Thoracic aorta (tissue), 2 donors: ENCODE measurements at places on chromosomes 11 and 22.

DNA sequence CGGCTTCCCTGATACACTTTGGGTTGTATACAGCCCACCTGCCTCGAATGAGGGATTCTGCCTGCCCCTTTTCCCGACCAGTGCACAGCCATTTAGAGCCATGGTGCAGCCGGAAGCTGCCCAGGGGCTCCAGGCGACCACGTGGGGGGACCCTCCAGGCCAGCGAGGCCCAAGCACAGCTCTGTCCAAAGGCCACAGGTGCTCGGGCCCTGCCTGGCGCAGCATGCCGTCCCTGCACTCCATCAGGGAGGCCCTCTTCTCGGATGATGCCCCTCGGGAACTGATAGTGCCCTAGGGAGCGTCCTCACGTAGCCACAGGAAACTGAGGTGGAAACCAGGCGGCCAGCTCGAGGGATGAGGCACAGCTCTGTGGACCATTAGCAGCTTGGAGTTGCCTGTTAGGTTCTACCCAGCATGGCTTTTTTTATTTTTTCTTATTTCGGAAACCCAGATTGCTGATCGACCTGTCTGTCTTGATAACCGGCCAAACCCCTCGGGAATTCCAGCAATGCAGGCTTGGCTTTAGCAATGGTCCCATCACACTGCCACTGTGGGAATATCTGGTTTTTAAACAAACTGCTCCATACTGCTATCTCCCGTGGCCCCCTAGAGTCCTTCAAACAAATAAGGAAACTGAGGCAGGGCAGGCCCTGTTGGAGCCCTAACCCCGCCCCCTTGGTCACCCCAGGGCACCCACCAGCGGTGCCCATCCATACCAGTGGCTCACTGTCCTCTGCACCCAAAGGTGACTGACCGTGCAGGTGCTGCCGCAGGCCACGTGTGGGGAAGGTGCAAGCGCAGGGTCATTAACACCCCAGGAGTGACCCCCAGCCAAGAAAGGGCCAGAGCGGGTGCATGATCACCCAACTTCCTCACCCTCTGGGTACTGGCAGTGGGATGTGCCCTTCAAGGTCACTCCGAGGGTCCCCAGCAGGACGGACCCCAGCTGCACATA lies 8.0 kb downstream of the ANO1 start:
- DNase-seq = no peak

DNA sequence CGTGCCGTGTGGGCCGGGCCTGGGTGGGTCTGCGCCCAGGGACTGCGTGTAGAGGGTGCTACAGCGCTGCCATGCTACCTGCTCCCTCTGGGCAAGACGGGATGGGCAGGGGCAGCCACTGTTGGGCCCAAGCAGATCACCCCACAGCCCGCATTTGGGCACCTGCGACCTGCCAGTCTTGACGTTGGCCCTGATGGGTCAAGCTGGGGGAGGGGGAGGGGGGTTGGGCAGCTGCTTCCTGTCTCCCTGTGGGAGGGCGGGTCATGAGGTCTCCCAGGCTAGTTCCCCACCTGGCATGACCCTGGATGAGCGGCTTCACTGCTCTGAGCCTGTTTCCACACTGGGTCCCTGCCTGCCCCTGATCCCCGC lies 2.8 kb upstream of the RPS19BP1 start:
- DNase-seq = no peak

DNA sequence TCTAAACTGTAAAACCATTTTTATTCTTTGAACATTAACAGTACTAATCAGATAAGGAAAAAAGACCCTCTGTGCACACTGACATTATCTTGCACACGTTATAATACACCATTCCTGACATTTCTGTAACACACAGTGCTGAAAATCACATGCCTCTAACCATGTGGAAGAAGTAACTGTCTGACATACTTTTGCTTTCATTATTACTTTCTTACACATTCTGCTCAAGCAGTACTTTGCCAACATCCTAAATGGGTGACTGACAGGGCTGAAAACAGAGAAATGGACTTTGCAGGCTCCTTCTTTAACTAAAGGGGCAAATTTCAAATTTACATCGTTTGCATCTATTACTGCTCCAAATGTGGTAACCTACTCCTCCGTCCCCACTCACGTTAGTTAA lies 22.8 kb upstream of the TP53AIP1 start:
- DNase-seq = no peak

GRCh38 chr11:87012089-87012488 lies 25.6 kb upstream of the TMEM135 start:
- no peak for DNase-seq

GRCh38 chr22:48981371-48982061 lies 846.2 kb downstream of the BRD1 start:
- no peak for DNase-seq

DNA sequence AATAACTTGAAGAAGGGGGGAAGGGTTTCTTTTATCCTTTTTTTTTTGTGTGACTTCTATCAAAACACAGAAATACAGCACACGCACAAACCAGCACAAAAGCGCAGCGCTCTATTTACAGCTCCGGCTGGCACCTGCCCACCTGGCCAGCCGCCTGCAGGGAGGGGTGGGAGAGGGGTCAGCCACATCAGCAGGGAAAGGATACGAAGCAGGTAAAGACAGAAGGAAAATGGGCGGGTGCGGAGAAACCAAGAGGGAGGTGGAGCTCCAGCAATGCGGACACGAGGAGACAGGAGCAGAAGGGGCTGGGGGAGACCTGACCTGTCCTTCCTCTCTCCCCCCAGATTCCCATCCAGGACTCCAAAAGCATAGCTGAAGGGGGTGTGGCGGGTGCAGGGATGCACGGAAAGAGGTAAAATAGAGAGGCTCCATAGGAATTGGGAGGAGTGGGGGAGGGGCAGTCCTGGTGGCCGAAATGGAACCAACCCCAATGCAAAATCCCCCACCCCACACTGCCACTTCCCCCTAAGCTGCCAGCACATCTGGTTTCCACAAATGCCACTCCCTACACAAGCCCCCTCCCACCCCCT lies 14.1 kb downstream of the CXCR5 start:
- no peak for DNase-seq
